ENCODE measurements at places on chromosomes 11 and 22.

GRCh38 chr11:46100670-46101069 is 20.6 kb downstream of the PHF21A start:
- no peak for DNase-seq

DNA sequence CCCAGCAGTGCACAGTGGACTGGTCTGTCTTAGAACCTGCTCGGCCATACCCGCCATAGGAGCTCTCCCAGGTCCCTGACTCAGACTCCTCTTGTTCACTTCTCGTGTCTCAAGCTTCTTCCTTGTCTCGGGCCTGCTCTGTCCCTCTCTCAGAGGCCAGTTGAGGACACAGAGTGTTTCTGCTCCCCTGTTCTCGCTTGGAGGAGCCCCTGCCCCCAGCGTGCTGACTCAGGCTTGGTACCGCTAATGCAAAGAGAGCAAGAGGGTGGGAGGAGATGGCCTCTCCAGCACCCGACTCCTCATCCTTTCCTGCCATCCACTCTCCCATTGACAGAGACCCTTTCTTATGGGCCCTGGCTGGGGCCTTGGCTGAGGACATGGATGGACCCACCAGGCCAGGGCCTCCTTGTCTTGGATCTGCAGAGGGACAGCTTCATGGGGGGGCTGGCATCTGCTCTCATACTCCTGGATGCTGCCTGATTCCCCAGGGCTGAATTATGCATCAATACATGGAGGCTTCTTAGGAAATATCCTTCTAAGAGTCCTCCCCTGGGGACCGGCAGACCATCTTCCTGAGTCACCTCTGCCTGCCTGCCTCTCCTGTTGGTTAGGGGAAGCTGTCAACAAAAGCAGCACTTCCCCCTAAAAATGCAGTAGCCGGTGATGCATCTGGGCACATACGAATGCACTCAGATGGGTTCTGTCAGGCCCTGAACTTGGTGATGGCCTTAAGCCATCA is 15.9 kb downstream of the TSPAN18 start:
- no peak for DNase-seq

DNA sequence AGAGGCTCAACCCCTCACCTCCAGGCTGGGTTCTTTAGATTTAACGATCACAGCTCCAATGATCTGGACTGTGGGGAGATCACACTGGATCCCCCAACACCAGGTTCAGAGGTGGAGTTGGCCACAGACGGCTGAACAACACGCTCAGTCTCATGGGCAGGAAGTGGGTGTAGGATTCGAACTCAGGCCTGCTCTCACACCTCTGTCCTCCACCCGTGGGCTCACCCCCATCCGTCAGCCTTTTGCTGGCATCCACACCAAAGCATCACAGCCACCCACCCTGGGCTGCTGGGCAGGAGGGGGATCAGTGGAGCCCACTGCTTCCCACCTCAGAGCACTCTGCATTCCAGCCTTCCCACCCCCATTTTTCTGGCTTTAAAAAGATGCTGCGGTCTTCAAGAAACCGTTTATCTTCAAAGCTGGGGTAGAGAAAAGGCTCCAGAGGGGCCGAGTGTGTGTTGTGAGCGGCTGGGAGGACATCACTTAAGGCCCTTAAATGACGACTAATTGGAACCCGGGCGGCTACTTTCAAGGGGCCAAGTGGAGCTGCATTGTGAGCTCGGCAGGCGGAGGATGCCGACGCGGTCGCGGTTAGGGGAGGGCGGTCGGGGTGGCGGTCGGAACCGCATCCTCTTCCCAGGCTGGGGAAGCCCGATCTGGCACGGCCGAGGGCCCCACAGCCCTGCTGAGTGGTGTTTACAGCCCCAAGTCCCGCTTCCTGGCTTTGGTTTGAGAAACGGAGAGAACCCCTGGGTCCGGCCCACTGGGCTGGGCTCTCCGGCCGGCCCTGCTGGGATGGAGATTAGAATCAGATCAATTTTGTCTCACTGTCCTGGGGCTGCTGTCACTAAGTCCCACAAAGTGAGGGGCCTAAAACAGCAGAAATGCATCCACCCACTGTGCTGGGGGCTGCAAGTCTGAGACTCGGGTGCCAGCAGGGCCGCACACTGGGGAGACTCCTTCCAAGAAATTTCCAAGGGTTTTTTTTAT is 15.9 kb upstream of the FGF3 start:
- DNase-seq = no peak

DNA sequence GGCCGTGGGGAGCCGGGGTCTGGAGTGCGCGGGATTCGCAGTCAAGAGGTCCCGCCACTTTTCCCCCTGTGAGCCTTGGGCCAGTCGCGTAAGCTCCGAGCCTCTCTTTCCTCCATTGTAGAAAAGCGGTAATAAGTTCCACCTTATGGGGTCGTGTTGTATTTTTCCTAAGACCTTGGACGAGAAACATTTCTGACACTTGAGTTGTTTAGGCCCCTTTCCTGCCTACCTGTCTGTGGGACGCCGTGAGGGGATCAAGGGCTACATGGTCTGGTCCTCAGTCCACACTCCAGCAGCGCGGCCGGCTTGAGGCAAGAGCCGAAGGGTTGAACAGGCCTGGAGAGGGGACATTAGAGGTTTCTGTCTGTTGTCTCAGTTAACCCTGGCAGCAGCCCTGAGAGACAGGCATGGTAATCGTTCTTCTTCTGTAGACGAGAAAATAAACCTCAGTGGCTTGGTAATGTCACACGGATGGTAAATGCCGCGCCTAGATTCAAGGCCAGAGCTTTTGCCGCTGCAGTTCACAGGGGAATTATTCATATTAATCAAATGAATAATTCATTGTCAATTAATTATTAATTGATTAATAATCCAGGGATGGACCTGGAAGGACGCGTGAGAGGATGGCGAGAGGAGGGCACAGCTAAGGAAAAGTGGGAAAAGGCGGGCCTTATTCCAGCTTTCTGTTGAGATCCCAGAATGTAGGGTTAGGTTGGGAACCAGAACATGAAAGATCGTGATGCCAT is 545 bp downstream of the FEN1 start:
- DNase-seq = no peak

- DNase-seq = no peak
These were observed 418.7 kb downstream of the SOX6 start for GRCh38 chr11:15937601-15938120.

- DNase-seq = no peak
These were observed 101.9 kb upstream of the OR4B1 start for GRCh38 chr11:48114740-48115139.

GRCh38 chr22:39529487-39529851 is 3.1 kb downstream of the RPS19BP1 start:
- no peak for DNase-seq

GRCh38 chr11:12005476-12005875 is 3.0 kb downstream of the DKK3 start:
- DNase-seq = no peak

GRCh38 chr11:34512840-34513681 is 533 bp downstream of the ELF5 start:
- DNase-seq = peak; percentile 51

DNA sequence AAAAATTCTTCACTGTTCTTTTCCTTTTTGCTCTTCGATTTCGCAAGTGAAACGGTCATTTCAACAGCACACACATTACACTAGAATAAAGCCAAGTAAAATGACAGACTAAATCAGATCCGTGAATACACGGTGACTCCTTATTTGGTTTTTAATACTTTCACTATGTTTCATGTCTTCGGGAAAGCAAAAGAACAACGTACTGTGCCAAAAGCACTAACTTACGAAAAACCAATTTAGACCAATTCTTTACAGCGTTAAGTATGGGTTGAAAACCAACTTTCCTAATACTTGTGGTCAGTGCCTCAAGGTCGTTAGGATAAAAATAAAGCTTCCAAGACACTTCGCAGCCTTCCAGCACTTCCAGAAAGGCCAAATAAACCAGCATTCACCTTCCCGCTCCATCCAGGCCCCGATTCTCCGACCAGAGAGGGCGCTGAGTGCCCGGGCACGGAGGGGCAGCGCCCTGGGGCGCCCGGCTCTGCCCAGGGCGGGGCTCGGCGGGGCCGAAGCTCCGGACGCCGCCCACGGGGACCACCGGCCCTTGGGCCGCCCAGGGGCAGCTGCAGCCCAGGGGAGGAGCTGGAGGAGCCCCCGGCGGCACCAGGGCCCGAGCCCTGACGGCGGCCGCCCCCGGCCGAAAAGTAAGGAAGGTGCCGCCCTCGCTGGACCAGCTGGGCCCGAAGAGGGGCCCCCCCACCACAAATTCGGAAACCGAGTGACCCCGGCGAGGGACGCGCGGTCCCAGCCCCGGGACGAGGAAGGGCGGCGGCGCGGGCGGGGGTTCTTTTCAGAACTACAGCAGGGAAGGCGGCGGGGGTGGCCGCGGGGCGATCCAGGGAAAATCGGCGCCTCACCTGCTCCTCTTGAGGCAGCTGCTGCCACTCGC is 499 bp downstream of the ATL3 start:
- peak; percentile 79 for DNase-seq

DNA sequence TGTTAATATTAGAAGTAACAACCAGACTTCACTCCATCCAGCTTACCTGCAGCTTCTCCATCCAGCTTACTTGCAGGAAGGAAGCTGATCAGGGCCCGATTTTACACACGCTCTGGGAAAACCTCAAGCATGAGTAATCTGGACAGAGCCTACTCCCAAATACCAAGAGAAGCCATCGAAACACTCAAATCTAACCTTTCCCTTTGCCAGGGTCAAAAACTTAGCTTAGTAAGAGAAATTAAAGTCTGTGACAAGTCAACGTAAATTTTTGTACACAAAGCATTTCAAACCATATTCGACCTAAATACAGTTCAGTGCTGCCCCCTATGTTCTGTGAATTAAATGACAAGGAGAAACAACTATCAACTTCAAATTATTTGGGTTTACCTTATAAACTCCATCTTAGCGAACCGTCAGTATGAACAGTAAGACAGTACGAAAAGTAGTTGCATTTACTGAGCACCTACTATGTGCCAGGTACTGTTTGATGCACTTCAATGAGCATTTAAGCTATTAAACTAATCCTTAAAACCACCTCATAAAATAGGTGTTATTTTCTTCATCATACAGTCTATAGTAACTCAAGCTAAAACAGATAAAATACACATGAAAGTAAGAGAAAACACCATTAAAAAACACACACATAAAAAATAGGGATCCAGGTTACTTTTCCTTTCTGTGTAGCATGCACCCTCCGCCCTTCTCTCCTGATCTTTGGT is 36.9 kb downstream of the ARFGAP3 start:
- DNase-seq = no peak

- DNase-seq = no peak
These were observed 83.7 kb downstream of the PHF21B start for GRCh38 chr22:44926124-44926475.

- no peak for DNase-seq
These were observed 5.0 kb downstream of the MAP6 start for GRCh38 chr11:75663808-75664207.

- DNase-seq = no peak
These were observed 23.5 kb downstream of the CTNND1 start for GRCh38 chr11:57785072-57785471.

- no peak for DNase-seq
These were observed 23.2 kb downstream of the RTN4R start for GRCh38 chr22:20244691-20245576.

GRCh38 chr11:105923807-105924206 is 98.2 kb downstream of the MSANTD4 start:
- DNase-seq = no peak

- DNase-seq = no peak
These were observed 41.2 kb upstream of the JAM3 start for GRCh38 chr11:134027671-134028070.

- DNase-seq = no peak
These were observed 9.8 kb downstream of the RPL27A start for GRCh38 chr11:8692417-8692816.

GRCh38 chr11:11858676-11859075 is 16.9 kb downstream of the USP47 start:
- no peak for DNase-seq

GRCh38 chr11:47726118-47726442 is 10.9 kb upstream of the AGBL2 start:
- DNase-seq = no peak

GRCh38 chr11:117188620-117189081 is 10.1 kb downstream of the SIDT2 start:
- DNase-seq = no peak

DNA sequence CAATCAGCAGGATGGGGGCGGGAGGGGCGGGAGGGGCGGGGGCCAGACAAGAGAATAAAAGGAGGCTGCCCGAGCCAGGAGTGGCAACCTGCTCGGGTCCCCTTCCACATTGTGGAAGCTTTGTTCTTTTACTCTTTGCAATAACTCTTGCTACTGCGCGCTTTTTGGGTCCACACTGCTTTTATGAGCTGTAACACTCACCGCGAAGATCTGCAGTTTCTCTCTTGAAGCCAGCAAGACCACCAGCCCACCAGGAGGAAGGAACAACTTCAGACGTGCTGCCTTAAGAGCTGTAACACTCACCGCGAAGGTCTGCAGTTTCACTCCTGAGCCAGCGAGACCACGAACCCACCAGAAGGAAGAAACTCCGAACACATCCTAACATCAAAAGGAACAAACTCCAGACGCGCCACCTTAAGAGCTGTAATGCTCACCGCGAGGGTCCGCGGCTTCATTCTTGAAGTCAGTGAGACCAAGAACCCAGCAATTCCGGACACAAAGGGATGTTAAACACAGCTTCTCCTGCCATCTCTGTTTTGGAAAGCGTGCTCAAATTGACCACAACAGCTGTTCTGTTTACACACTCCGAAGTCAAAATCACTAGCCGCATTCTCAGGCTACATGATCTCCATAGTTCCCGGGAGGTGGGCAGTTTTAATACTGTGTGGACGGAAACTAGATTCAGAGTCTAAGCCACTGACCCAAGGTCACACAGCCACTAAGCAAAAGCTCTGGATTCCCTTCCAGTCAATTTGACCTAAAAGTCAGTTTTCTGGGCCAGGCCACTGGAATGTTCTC is 11.9 kb downstream of the PLAAT2 start:
- no peak for DNase-seq

DNA sequence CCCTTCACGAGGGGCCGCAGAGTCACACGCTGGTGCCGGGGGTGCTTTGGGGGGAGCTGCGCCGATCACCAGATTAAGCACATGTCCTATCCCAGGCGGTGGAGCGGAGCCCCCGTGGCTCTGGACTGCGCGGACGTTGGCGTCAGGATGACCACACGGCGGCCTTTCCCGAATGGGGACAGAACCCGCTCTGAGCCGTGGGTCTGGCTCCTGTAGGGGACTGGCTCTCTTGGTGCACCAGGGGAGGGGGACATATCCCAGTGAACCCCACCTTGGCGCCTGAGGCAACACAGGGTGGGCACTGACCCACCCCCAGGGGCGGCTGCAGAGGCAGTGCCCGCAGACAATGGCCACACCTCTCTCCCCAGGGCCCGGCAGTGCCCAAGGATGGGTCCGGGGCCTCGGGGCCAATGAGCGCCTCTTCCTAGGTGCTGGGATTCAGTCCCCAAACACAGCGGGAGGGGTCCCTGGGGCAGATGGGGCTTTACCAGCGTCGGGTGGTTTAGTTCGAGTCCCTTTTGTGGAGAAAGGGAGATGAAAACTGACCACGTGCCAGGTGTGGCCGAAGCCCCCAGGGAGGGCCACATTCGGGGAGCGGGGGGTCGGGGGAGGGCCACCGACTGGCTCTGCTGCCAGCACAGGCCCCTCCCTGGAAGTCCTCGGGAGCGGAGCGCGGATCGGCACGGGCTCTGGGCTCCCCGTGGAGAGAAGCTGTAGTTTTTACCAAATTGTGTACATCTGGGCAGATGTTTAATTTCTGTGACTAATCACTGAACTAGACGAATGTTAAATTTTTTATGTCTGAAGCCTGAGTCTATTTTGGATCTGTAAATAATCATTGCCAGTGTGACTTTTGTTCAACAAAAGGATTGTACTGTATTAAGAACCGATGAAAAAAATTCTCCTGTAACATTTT is 58.9 kb downstream of the GRAMD4 start:
- no peak for DNase-seq
